Diencephalon (tissue), 1 donor: ENCODE measurements at places on chromosomes 12 and 14. TPM values are rescaled to one million over a fixed set of nuclear protein-coding genes. Genes with fewer than 3 reads are reported as not detected.

Gene TC2N
- 25.1 TPM for total RNA-seq

Gene PTHLH
- 2.1 TPM for total RNA-seq

Gene BDKRB2
- total RNA-seq, result 0.69 TPM

Gene ARHGEF25
- total RNA-seq, result 22.4 TPM

Gene CMA1
- not detected for total RNA-seq

Gene RGS6
- 10.6 TPM for total RNA-seq

Gene TRIP11
- 36.2 TPM for total RNA-seq

Gene OTUB2
- 11.3 TPM for total RNA-seq

Gene ZDHHC22
- 31.1 TPM for total RNA-seq

Gene FAM90A1
- not detected for total RNA-seq

Gene SLC5A8
- total RNA-seq, result 0.46 TPM

Gene LIN7A
- 60.0 TPM for total RNA-seq

Gene PLEKHD1
- total RNA-seq, result 0.23 TPM

Gene GPRC5D
- not detected for total RNA-seq

Gene ACOT6
- total RNA-seq, result not detected

Gene LIMA1
- total RNA-seq, result 22.8 TPM

Gene CCDC196
- total RNA-seq, result not detected

Gene MDGA2
- 84.4 TPM for total RNA-seq

Gene DNAI7
- total RNA-seq, result 12.0 TPM

Gene GPR132
- total RNA-seq, result 0.46 TPM

Gene CCDC91
- total RNA-seq, result 90.0 TPM

Gene GPRC5A
- 0.23 TPM for total RNA-seq

Gene CIROP
- total RNA-seq, result not detected

Gene CCDC38
- total RNA-seq, result not detected

Gene USP44
- total RNA-seq, result 4.4 TPM

Gene PLEKHG7
- total RNA-seq, result not detected

Gene SLIRP
- 96.7 TPM for total RNA-seq

Gene SCN8A
- 74.3 TPM for total RNA-seq

Gene NOXRED1
- 0.69 TPM for total RNA-seq

Gene PIK3C2G
- under 0.01 TPM for total RNA-seq

Gene PRB2
- total RNA-seq, result not detected

Gene ZFC3H1
- total RNA-seq, result 47.5 TPM
